ENCODE measurements at places on chromosomes 7 and 10.

DNA sequence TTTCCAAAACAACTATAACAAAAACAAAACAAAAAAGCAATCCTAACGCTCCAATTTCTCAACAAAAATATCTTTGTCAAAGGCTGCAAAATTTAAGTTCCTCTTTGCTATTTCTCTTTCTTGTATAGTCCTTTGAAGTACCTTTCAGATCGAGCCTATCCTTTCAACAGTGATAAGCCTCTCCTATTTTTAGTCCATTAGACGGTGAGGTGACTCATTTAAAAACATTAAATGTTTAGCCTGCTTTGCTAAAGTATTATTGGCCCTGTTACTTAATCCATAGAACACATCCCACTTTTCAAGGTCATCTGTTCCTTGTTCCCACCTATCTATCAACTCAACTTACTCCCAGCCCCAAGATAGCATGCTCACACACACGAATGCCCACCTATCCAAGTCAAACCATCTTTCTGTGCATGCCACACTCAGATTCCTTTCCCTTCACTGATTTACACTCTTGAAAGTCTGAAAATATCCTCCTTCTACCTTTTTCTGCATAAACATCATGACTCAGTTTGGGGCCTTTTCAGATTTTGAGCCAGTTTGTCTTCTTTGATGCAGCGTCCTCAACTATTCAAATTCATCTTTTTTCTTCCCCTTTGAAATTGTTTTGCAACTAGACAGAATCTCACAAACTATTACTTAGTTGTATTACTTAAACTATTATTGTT is 224.9 kb upstream of the TMEM229A start:
- DNase-seq = no peak

DNA sequence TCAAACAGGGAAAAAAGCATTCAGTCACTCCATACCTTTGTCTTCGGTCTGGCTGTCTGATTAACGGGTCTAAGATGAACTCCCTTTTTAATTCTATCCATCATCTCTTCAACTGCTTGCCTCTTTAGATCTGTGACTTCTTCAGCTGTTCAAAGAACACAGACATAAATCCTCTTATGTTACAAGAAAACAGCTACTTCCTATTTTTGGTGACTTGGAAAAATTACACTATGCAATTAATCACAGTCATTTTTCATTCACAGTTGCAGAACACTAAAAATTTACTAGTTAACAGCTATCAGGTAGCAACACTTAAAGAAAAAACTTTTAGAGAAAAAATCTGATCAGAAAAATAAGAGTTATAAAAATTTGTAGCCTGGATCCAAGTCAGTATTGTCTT is 66.0 kb downstream of the ENO4 start:
- DNase-seq = no peak

- no peak for DNase-seq
Observed at GRCh38 chr7:69640925-69641594, 42.8 kb downstream of the AUTS2 start.

- DNase-seq = no peak
Observed at GRCh38 chr7:18638594-18639452, 143.3 kb downstream of the HDAC9 start.

DNA sequence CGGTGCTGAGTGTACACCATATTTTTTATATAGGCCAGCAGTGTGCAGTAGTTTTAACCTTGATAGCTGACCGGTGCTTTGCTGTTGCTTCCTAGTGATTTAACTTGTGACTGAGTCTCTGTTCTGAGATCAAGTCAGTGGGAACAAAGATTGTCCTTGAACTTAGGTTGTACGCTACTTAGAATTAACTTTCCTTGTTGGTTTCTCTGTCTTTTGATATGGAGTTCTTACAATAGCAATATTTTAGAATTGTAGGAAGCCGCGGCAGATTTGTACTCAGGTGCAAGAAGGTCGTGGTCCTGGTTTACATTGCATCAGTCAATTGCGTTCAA is 1.3 kb downstream of the DDX21 start:
- DNase-seq = no peak

Data from stimulated activated CD4-positive, alpha-beta T cell treated with anti-CD3 and anti-CD28 coated beads, Interleukin-12 subunit alpha, Interleukin-12 subunit beta, amount 100 ng/mL, for 48 hours (primary cell).